Myocyte (in vitro differentiated cells): ENCODE measurements at places on chromosomes 13 and 19.
A peak's percentile ranks its signal among the peaks of the same experiment; 100 is the strongest.

GRCh38 chr19:21084343-21084742, 2.3 kb downstream of the ZNF714 start:
- DNase-seq: peak; percentile 69

DNA sequence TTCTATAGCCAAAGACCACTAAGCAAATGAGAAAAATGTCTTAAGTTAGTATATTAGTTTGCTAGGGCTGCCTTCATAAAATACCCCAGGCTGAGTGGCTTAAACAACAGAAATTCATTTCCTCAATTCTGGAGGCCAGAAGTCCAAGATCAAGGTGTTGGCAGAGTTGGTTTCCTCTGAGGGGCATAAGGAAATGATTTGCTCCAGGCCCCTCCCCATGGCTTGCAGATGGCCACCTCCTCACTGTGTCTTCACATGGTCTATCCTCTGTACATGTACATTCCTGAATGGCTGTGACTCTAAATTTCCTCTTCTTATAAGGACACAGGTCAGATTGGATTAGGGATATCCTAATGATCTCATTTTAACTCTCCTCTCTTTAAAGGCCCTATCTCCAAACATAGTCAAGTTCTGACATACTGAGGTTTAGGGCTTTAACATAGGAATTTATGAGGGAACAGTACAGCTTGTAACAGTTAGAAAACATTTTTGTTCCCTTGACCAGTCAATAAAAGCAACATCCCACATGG, 307.4 kb downstream of the DIAPH3 start:
- DNase-seq: no peak

DNA sequence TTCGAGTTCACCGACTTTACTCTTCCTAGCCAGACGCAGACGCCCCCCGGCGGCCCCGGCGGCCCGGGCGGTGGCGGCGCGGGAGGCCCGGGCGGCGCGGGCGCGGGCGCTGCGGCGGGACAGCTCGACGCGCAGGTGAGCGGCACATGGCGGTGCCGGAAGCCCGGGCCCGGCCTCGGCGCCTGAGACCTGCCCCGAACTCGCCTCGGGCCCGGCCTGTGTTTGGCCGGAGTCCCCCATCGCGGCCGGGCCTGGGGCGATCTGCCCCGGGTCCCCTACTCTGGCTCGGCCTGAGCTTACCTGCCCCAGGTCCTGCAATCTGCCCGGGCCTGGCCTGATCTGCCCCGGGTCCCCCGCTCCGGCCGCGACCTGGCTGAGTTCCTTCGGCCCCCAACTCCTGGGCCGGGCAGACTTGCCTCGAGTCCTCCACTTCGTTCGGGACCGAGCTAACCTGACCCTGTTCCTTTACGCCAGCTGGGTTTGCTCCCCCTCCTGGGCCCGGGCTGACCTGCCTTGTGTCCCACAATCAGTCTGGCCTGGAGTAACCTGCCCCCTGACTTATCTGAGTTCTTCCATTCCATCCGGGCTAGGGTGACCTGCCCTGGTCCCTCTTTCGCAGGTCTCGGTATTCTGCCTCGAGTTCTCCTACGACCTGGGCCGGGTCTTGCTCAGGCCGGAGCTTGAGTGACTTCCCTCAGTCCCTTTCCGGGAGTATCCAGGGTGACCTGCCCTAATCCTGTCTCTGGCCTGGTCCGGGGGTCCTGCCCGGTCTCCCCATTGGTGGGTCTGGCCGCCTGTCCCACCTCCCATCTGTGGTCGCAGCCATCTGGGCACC, 764 bp downstream of the UPF1 start:
- peak; percentile 45 for DNase-seq

- DNase-seq: no peak
These were observed 234.6 kb downstream of the SLITRK6 start for GRCh38 chr13:85564598-85564997.

DNA sequence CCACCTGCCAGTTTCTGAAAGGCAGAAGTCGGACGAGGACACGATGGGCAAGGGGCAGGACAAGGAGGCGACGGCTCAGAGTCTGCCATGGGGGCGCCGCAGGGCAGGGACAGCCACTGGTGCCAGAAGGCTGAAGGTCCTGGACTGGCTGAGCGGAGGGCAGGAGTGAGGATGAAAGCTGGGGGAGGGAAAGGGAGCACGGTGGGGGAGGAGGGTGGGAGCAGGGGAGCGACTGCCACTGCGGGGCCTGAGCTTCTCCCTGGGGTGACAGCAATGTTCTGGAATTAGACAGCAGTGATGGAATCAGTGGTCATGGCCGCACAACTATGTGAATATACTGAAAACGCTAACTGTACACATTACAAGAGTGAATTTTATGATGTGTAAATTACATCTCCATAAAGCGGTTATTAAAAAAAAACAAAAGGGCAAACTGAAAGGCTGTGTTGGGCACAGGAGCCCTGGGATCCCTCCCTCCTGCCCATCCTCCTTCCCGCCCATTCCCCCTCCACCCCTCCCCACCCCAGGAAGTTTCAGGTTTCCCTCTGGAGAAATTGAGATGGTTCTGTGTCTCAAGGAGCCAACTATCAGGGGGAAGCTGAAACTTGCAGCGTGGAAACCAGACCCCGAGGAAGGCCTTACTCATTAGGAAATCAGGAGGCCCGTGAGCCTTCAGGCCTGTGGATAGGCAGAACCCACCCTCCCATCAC, 15.9 kb downstream of the MLLT1 start:
- peak; percentile 49 for DNase-seq

DNA sequence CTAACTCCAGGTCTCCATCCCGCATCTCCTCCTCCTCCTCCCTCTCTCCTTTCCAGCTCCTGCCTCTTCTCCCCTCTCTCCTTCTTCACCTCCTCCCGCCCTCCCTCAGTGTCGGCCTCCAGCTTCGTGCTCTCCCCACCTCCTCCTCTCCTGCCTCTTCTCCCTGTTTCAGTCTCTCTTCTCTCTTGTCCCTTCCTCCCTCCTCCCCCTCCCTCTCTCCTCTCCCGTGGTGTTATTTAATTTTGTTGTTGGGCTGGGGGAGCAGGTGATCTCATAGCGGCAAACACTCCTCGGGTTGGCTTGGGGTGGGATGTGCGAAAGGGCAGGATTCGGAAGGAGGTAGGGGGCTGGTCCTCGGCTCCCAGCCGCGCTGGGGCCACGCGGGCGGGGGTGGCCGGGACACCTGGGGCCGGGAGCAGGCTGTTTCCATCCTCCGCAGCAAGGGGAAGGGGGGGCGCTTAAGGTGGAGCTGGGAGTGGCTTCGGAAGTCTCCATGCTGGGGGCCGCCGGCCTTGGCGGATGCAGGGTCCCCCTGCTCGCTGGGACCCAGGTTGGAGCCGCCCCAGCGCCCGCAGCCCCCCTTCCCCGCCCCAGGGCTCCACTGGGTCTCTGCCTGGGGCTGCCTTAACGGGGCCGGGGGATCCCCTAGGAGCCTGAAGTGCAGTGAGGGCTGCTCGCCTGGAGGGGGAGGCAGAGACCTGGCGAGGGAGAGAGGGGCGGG, at the start of gene CA11:
CA11 (minus strand) TSS at position 187 of the 721 bp plus-strand sequence. CDS start 555 bp downstream, outside the sequence.
- peak; percentile 88 for DNase-seq

- DNase-seq: no peak
These were observed 1.2 kb upstream of the GDF15 start for GRCh38 chr19:18384775-18385174.

GRCh38 chr19:892243-892893, 619 bp downstream of the MED16 start:
- no peak for DNase-seq

DNA sequence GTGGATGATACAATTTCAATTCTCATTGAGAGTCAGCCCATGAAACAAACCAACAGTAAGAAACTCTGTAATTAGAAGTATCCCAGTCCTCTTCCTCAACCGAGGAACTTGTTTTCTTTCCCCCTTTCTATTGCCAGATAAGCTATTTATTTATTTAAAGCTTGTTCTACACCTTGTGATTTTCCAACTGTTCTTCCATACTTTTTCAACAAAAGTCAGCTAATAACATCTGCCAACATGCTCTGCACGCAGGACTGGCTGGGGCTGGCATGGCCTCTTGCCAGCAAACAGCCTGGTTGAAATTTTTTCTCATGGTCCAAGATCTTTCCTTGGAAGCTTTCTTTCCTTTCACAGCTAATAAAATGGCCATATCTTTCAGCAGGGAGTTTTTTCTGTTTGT, 2.9 kb upstream of the IRS2 start:
- DNase-seq: peak; percentile 74

- DNase-seq: no peak
These were observed 234.7 kb downstream of the RBM26 start for GRCh38 chr13:79171141-79172061.

DNA sequence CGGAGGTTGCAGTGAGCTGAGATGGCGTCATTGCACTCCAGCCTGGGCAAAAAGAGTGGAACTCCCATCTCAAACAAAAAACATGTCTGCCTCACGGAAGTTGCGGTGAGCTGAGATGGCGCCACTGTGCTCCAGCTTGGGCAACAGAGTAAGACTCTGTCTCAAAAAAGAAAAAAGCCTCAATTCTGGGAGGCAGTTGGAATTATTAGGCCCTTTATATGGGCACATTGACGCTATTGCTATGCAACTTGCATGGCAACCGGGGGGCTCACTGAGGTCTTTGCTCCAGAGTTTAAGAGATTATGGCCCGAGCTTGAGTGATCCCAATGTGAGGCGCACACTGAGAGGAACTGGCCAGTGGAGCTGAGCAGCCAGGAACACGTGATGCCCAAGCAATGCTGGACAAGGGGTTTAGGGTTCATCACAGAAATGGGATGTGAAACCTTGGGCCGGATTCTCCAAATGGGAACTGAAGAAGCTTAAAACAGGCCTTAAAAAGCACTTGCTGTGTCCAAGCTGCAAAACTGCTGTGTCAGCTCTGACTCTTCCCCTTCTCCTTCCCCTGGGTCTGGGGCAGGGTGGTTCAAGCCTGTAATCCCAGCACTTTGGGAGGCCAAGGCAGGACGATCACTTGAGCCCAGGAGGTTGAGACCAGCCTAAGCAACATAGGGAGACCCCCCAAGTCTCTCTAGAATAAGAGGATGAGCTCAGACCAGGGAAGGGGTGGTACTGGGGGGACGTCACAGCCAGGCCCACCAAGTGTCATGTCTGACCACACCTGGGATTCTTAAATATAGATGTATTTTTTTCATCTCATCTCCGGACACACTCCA, 2.5 kb downstream of the FTL start:
- DNase-seq: peak; percentile 59

GRCh38 chr19:56838909-56839651, 1.4 kb downstream of the PEG3 start:
- DNase-seq: no peak

GRCh38 chr13:68481130-68481529, 1251.0 kb upstream of the PCDH9 start:
- no peak for DNase-seq

GRCh38 chr19:18287836-18288772, 6.7 kb upstream of the JUND start:
- no peak for DNase-seq

DNA sequence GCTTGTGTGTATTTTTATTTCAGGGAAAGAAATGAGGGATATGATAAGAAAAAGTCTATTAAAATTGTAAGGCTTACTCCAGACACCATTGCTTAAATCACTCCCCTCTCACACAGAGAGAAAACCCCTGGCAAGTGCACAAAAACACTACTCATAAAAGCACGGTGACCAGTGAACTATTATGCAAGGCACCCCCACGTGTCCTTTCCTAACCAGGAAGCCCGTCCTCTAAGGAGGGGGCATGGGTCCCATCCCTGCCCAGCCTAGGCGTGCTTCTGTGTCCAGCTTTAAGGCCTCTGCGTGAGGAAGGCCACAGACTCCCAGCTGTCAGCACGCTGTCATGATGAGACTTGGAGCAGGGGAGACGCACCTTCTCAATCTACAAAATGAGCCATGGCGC, 83.5 kb downstream of the SLC7A1 start:
- no peak for DNase-seq

- peak; percentile 31 for DNase-seq
These were observed 4.2 kb downstream of the SSC5D start for GRCh38 chr19:55492362-55492944.
